ENCODE measurements at places on chromosomes 11 and 22.

DNA sequence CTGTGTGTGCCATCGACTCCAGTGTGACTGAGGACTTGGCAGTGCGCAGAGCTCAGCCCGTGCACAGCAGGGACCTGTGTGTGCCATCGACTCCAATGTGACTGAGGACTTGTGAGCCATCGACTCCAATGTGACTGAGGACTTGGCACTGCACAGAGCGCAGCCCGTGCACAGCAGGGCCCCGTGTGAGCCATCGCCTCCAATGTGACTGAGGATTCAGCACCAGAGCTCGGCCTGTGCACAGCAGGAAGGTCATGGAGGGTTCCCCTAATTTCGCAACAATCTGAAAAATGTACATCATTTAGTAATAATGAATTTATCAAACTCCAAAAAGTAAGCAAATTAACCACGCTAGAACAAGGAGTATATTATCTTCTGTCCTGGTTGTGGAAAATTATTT lies 348.3 kb upstream of the B3GAT1 start:
- no peak for DNase-seq

DNA sequence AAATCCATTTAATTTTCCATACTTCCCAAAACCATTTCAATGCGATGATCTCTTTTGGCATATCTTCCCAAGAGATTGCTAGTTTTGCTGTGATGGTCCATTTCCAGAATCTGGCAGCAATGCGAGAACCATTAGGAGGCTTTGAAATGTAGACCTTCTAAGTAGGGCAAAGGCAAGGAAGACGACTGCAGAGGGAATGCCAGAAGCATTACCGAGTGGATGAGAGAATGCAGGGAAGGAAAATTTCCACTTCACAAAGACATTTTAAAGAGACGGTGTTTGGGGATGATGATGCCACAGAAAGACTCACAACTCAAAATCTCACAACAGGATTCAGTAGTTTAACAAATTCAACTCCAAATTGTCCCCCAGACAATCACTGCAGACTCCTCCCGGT lies 471 bp upstream of the CEP126 start:
- DNase-seq = no peak

- no peak for DNase-seq
These were observed 782 bp downstream of the TMEM109 start for GRCh38 chr11:60914633-60915247.

- DNase-seq = no peak
These were observed 15.5 kb upstream of the TAB1 start for GRCh38 chr22:39383841-39384625.

DNA sequence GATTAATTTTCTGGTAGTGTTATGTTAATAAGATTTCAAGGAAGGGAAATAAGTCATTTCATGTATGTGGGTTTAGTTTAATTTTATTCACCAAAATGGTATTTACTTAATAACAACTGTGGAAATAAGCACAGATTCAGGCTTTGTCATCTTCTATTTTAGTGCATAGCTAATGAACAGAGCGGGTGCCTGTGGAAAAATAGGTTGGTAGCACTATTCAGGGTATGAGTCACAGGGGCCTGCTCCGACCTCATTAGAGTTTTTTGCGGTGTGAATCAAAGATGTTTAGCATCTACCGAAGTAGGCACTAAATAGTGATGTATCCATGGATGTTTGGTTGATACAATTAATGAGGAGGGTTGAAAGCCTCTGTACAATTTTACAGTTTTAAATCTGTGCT lies 78.2 kb downstream of the FAT3 start:
- DNase-seq = no peak

GRCh38 chr11:86571273-86571948 lies 101.0 kb downstream of the ME3 start:
- DNase-seq = no peak

DNA sequence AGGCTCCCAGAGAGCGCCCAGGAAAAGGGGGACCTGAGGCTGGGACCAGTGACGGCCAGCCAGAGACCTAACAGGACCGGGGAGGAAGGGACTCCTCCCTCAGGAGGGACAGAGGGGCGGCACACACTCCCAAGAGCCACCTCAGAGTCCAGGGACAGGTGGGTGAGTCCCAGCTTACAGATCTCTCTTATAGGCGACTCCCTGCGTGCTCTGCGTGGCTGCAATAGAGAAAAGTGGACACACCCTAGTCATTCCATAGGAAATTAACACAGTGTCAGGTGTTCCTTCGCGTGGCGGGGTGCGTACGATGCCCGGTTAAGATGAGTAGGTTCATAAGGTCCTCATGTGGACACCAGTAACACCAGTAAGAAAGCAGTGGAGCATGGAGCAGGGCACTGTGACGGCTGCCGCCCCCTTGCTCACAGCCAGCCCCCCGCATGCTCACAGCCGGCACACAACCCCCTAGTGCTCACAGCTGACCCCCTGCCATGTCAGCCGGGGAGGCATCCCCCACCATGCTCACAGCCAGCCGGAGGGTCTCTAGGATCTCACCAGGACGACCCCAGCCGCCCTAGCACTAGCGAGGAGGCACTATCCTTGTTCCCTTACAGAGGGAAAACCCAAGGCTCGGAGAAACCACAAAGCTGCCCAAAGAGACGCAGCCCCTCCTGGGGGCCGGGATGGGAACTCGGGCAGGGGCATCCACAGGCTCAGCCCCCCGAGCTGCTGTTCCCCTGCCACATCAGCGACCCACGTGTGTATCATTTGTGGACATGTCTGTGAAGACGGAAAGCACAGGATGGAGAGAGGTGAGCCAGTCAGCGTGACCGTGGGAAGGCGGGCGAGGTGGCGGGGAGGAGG lies 426.8 kb downstream of the TBC1D22A start:
- no peak for DNase-seq

DNA sequence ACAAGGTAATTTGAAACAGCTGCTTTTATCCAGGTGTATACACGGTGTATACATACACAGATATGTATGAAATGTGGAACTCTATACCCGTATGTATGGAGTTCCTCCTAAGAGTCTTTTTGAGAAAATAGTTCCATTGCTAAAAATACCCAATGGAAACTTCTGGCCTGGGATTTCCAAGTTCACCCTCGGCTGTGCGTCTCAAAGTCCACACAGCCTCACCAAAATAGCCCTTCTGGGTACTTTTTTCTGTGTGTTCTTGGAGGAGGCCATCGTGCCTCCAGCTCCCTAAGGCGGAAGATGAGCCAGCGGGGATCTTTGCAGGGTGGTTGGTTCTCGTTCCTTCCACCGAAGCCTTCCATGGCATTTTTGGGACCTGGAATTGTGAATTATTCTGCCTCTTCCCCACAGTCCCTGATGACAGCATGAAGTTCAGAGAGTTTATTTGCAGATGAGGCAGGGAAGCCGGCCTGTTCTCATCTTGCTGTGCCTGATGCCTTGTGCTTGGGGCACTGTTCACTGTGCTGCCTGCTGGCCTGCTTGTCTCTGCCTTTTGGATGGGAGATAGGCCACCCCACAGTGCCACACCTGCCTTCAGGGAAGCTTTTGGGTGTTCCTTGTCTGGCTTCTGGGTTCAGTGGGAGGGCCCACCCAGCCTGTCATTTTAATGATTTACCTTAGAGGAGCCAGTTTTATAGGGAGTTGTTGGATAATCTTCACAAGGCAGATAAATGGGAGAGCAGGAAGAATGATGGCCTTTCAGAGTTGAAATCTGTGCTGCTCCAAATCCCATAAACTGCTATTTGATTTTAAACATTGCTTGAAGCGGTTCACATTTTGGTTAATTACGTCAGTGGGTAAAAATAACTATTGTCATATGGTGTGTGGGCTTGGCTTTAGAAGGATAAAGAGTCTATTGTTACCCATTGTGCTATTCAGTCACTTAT lies 112.7 kb upstream of the OR4B1 start:
- no peak for DNase-seq

DNA sequence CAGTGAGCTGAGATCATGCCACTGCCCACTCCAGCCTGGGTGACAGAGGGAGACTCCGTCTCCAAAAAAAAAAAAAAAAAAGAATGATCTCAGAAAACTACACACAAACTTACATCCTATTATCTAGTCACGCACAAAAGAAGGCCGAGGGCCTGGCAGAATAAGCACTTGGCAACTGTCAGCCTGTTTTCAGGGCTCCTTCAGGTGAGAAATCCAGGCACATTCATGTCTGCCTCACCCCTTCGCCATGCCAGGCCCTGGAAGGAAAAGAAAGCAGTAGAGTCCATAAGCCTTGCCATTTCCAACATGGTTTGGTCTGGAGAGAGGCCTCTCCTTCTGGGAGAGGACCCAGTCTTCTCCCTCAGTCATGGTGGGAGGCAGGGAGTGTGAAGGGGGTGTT lies 30.9 kb downstream of the C11orf58 start:
- DNase-seq = no peak

DNA sequence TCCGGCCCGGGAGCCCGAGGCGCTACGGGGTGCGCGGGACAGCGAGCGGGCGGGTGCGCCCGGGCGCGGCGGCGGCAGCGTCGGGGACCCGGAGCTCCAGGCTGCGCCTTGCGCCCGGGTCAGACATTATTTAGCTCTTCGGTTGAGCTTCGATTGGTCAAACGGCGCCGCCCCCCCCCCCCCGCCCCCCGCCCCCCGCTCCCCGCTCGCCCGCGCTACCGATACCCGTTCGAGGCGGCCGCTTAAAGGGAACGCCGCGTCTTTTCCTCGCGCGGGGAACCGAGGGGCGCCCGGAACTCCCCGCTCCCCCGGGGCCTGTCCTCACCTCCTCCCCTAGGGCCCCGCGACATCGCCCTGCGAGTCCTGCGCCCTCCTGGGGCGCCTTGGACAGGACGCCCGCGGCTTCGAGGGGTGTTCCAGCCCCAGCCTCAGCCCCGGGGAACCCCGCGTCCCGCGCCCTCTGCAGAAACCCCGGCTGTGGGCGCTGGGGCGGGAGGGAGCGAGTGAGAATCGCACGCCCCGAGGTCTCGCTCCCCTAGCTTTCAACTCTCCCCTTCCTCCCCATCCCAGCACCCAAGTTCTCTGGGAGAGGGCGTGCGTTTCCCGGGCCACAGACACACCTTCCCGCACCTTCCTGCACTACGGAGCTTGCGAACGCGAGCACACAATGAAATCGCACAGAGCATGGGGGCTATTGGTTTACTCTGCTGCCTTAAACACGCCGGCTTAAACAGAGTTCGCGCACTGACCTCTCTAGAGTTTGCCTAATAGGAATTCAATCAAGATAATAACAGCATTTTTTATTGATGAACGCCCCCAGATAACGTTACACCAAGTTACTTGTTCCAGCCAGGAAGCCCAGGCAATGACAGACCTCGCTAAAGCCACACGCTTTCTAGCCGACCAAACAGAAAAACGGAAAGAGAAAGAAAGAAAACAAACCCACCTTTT lies at the start of gene BDNF:
Gene BDNF, minus strand, starts transcription at position 105 of the 951 bp plus-strand sequence. CDS start 41,891 bp downstream, outside the sequence.
- no peak for DNase-seq

GRCh38 chr22:46881373-46882118 lies 119.1 kb downstream of the TBC1D22A start:
- DNase-seq = no peak

GRCh38 chr11:1503708-1504104 lies 17.1 kb upstream of the MOB2 start:
- DNase-seq = no peak

- DNase-seq = no peak
These were observed 3.6 kb downstream of the CCDC85B start for GRCh38 chr11:65894034-65894591.

- no peak for DNase-seq
These were observed 1.6 kb downstream of the TRIM68 start for GRCh38 chr11:4606231-4607015.

DNA sequence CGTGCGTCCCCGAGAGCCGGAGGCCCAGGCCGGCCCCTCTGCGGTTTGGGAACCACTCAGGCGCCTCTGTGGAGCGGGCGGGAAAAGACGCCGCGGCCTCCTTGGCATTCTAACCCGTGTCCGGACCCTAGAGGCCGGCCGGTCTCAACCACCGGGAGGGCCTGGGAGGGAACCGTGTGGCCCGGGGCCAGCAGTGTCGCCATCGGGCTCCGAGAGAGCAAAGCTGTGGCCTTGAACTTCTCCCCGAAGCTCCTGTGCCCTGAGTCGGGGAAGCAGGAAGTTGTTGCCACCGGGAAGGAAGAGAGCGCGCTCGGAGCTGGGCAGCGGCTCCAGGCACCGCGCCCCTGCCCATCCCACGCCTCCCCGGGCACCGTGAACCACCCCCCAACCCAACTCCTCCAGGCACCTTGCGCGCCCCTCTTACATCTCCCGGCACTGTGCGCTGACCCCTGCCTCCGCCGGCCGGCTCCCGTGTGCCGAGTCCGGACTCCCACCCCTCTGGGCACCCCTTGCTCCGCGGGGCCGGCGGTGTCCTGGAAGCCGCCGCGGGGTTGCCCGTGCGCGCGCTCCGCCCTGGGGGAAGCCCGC lies 80.0 kb upstream of the PPARA start:
- DNase-seq = no peak

DNA sequence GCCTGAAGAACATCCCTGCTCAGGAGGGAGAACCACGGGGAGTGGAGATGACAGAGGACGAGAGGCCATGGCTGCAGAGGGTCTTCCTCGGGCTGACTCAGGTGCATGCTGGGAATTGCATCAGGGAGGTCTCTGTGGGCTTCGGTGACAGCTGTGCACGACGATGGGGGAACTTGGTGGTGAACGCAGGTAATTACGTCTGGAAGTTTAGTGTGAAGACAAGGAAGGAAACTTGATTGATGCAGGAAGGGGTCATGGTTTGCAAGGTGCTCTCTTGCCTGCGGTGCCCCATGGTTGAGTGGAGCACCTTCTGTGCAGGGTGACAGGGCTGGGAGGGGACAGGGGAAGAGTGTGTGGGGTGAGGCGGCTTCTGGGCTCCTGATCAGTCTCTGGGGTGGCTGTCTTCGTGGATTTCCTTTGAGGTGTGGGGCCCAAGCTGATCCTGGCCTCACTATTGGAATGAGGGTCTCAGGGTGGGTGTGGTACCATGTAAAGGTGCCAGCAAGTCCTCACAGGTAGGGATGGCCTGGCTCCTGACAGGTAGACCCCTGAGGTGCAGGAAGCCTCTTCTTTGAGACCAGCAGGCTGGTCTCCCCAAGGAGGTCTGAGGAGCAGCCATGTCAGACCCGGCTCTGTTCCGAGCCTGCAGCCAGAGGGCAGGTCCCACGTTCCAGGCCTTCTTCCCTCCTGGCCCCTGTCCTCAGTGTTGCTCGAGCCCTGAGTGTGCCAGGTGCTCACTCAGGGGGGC lies 1020.1 kb downstream of the TBC1D22A start:
- DNase-seq = no peak

DNA sequence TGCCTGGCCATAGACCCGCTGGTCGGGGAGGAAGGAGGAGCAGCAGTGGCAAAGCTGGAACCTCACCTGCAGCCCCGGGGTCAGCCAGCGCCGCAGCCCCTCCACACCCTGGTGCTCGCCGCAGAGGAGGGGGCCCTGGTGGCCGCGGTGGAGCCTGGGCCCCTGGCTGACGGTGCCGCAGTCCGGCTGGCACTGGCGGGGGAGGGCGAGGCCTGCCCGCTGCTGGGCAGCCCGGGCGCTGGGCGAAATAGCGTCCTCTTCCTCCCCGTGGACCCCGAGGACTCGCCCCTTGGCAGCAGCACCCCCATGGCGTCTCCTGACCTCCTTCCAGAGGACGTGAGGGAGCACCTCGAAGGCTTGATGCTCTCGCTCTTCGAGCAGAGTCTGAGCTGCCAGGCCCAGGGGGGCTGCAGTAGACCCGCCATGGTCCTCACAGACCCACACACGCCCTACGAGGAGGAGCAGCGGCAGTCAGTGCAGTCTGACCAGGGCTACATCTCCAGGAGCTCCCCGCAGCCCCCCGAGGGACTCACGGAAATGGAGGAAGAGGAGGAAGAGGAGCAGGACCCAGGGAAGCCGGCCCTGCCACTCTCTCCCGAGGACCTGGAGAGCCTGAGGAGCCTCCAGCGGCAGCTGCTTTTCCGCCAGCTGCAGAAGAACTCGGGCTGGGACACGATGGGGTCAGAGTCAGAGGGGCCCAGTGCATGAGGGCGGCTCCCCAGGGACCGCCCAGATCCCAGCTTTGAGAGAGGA lies 11.9 kb downstream of the TMEM121B start:
- no peak for DNase-seq
